Posterior vena cava (tissue), 2 donors: ENCODE measurements at places on chromosomes 7 and 10. TPM values are rescaled to one million over a fixed set of nuclear protein-coding genes. Genes with fewer than 3 reads are reported as not detected.

AKR1E2 gene
- total RNA-seq = 12.0 TPM

TDRD1 gene
- 0.48 TPM for total RNA-seq

HOGA1 gene
- 1.5 TPM for total RNA-seq

HSPA12A gene
- total RNA-seq = 20.5 TPM

UNCX gene
- not detected for total RNA-seq

PPP1R3A gene
- not detected for total RNA-seq

SMIM30 gene
- 47.9 TPM for total RNA-seq

SYCE1 gene
- total RNA-seq = 0.51 TPM

KLF14 gene
- 0.10 TPM for total RNA-seq

ACADSB gene
- total RNA-seq = 20.9 TPM

PROSER2 gene
- 2.0 TPM for total RNA-seq

HOXA4 gene
- 9.5 TPM for total RNA-seq

ITIH5 gene
- 67.0 TPM for total RNA-seq

GPR141 gene
- total RNA-seq = 1.3 TPM

ETV1 gene
- 9.2 TPM for total RNA-seq

INA gene
- total RNA-seq = 0.10 TPM

PRTFDC1 gene
- 14.4 TPM for total RNA-seq

ITPRID1 gene
- total RNA-seq = not detected

HOXA1 gene
- 0.97 TPM for total RNA-seq

SH2D4B gene
- total RNA-seq = not detected

SHH gene
- total RNA-seq = not detected

ACTA2 gene
- 4,350 TPM for total RNA-seq

FEZF1 gene
- not detected for total RNA-seq

DKK1 gene
- total RNA-seq = 3.3 TPM

NODAL gene
- total RNA-seq = not detected

PCDH15 gene
- 0.60 TPM for total RNA-seq

ZNF680 gene
- total RNA-seq = 22.3 TPM

TBXAS1 gene
- total RNA-seq = 23.7 TPM

GBX1 gene
- total RNA-seq = not detected

ANKIB1 gene
- 54.9 TPM for total RNA-seq

CISD1 gene
- 47.5 TPM for total RNA-seq

CDK5 gene
- total RNA-seq = 7.3 TPM

PDZD7 gene
- total RNA-seq = 0.83 TPM

CPA4 gene
- 0.37 TPM for total RNA-seq

CCDC146 gene
- total RNA-seq = 12.9 TPM

AUTS2 gene
- total RNA-seq = 43.4 TPM

CELF2 gene
- total RNA-seq = 70.6 TPM

GNG11 gene
- total RNA-seq = 22.7 TPM
